Endodermal cell (in vitro differentiated cells): ENCODE measurements at places on chromosomes 1 and 21.
A peak's percentile ranks its signal among the peaks of the same experiment; 100 is the strongest.

GRCh38 chr1:101182627-101183387, 54.0 kb upstream of the S1PR1 start:
- DNase-seq, result no peak

- no peak for DNase-seq
Observed at GRCh38 chr1:218403300-218403699, 58.2 kb downstream of the TGFB2 start.

DNA sequence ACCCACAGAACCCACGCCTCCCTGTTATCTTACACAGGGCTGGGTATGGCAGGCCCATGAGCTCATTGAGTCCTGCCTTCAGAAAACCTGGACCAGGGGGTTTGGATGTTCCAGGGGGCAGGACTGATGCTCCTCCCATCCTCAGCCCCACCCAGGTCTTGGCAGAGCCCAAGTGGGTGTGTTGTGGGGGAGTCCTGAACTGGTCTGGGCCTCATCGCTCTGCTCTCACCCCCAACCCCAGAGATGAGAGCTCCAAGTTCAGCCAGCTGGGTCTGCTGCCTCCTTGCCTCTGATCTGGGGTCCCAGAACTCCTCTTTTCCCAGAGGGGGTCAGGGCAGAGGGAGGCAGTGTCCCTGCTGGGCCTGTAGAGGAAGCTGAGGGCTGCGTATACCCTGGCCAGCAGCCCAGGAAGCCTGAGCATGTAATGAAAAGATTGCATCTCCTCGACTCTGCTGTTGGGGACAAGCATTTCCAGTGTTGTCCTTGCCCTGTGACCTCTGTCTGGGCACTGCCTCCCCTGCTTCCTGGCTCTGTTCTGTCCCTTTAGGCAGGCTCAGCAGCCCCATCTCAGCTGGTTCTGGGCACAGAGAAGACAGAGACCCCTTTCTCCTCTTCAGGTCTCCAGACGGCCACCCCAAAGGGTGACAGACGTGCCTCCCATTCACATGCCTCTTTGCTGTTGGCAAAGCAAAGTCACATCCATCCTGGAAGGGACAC, 54.7 kb upstream of the EPS8L3 start:
- peak; percentile 24 for DNase-seq

DNA sequence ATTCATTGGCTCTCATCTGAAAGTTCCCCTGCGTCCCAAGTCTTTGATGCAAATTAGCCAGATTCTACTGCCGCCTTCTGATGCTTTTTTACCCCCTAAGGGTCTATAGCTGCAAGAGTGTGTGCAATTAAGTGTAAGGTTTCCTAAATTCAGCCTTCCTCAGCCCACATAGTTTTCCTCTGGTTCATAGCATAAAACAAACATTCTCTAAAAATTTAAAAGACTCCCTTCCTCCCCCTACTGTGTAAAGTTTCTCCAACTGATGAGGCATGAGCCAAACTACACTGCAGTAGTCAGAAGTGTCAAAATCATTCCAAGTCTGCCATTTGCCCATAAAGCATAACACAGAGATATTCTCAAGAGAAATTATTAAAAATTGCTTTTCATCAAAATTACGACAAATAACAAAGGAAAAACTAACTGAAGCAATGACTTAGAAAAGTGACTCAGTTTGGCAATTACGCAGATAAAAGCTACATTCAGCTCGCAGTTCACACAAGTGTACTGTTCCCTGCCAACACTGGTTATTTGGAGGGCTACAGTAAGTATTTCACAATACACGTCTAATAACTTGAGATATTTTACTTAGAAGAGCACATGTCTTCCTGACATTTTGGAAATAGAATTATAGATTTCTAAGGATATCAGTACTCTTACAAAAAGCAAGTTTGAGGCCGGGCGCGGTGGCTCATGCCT, 15.4 kb downstream of the KCNH1 start:
- DNase-seq, result no peak

DNA sequence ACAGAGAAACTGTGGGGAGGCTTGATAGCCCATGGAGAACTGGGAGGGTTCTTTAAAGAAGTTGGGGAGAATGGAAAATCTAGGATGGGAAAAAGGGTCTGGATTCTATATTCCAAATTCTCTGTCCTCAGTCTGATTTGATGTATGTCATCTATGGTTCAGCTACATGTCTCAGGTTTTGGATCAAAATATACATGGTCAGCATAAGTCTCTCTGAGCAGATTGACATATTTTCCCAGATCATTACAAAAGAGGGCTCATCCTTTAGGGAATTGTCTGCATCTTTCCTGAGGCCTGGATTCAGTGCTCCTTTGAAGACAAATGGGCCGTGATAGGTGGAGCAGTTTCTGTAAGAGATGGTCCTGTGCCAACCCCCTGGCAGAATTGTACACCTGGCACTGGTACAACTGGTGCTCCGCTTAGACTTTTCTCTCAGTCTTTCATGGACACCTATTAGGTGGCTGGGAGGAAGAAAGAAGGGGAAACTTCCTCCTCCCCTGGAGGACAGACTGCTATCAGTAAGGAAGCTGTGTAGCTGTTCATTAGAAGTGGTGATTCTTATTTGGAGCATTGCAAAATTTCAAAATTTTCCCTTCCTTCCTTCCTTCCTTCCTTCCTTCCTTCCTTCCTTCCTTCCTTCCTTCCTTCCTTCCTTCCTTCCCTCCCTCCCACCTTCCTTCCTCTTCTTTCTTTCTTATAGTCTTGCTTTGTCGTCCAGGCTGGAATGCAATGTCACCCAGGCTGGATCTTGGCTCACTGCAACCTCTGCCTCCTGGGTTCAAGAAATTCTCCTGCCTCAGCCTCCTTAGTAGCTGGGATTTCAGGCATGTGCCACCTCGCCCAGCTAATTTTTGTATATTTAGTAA, 26.1 kb upstream of the RGL1 start:
- DNase-seq, result no peak

GRCh38 chr1:243855616-243856318, 5.7 kb upstream of the AKT3 start:
- DNase-seq, result peak; percentile 70

- peak; percentile 89 for DNase-seq
Observed at GRCh38 chr1:869499-870244, 54.1 kb upstream of the SAMD11 start.

DNA sequence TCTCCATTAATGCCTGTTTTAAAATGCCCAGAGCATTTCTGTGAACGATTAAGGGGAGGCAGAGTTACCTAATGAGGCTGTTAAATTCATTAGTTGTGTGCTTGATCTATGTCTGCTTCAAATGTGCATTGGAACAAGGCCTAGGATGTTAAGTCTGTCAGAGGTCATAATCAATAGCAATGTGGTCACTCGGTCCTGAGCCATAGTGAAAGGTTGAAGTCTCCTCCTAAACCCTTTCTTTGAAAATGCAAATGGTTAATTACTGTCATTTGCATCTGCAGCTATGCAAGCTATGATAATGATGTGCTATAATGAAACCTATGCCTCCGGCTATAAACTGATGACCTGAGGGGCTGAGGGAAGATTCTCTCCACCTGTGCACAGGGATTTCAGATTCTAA, 114.2 kb upstream of the NR5A2 start:
- DNase-seq, result no peak

DNA sequence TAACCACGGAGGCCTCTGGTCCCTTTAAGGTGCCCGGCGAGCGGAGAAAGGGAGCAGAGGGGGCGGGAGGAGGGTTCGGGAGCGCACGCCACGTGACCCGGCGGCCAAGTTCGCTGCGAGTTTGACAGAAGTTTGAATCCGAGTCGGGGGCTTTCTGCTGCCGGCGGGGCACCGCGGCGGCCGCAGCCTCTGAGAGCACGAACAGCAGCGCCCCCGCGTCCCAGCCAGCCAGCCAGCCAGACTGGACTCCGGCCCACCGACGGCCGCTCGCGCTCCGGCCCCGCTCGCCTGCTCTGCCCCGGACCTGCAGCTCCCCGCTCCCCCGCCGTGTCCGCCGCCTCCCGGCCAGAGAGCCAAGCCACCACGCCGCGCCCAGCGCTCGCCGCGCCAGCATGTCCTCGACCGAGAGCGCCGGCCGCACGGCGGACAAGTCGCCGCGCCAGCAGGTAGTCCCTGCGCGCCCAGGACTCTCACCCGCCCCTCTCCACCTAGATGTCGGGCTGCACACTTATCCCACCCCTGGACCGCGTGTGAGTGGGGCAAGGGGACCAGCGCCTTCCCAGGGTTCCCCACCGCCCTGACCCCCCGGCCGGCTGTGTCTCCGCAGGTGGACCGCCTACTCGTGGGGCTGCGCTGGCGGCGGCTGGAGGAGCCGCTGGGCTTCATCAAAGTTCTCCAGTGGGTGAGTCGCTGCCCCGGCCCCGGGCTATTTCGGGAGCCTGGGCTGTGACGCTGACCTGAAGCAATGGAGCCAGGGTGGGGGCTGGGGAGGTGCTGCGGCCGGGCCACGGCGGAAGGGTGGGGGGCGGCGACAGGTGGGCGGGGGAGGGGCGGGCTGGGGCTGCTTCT, at the start of gene SYPL2:
Gene SYPL2 (plus strand): TSS at position 95 of the 849 bp plus-strand sequence. CDS start 298 bp downstream, at position 393.
- DNase-seq, result peak; percentile 85

- DNase-seq, result no peak
Observed at GRCh38 chr1:227790034-227790400, 25.5 kb upstream of the PRSS38 start.

DNA sequence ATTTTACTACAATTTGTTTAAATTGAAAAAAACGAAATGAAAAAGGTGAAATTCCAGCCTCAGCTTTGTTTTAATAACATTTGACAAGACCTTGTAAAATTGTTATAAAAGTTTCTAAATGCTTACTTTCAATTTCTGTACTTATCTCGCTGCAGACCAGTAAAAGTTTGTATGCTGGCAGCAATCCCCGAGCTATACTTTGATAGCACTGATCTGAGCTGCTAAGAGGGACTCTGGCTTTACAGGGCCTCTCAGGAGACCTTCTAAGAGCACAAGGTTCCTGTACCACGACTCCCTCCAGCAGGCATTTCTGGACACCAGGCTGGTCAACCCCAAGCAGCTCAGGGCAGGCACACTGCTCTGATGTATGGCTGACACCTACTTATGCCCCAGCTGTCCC, 13.1 kb downstream of the STMN1 start:
- DNase-seq, result no peak

- DNase-seq, result no peak
Observed at GRCh38 chr1:24195874-24196273, 8.8 kb upstream of the IFNLR1 start.

- DNase-seq, result no peak
Observed at GRCh38 chr21:31176080-31176551, 137.8 kb upstream of the KRTAP19-8 start.

DNA sequence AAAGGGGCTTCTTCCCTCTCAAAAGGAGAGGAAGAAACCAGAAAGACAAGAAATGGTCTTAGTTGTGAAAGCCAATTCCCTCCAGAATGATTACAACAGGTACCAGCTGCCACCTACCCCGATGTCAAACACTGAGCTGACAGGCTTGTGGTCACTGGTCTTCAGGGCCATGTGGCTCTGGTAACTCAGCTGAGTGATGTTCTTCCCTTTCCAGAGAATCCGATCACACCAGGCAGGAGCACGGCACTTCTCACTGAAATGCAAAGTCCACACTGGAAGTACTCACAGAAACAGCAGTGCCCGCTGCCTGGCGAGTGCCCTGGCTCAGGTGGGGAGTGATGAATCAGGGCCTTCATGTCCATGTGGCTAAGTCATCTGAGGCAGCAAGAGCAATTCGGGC, 18.7 kb upstream of the MTF1 start:
- no peak for DNase-seq
